CD8-positive, alpha-beta memory T cell (primary cell): ENCODE measurements at places on chromosomes 13 and 19. TPM values are rescaled to one million over a fixed set of nuclear protein-coding genes. Genes with fewer than 3 reads are reported as not detected.

NBEA gene
- total RNA-seq: 0.24 TPM

NLRP11 gene
- total RNA-seq: 0.11 TPM

C5AR2 gene
- 0.22 TPM for total RNA-seq

IZUMO1 gene
- total RNA-seq: not detected

LHB gene
- total RNA-seq: not detected

APC2 gene
- total RNA-seq: 0.11 TPM

PTH2 gene
- not detected for total RNA-seq

IFNL1 gene
- not detected for total RNA-seq

CAPN12 gene
- total RNA-seq: 5.3 TPM

MFSD12 gene
- total RNA-seq: 114 TPM

CLEC17A gene
- total RNA-seq: 1.5 TPM

BEST2 gene
- total RNA-seq: not detected

GPR32 gene
- total RNA-seq: not detected

CEACAM21 gene
- 29.2 TPM for total RNA-seq

C1QTNF9B gene
- not detected for total RNA-seq

TFPT gene
- 32.9 TPM for total RNA-seq

RAB8A gene
- 268 TPM for total RNA-seq

COL5A3 gene
- total RNA-seq: 0.91 TPM

CCNE1 gene
- 30.3 TPM for total RNA-seq

NXNL1 gene
- total RNA-seq: not detected

RAB3D gene
- total RNA-seq: 4.5 TPM

SLC10A2 gene
- not detected for total RNA-seq

WDR62 gene
- total RNA-seq: 15.7 TPM

ZNF846 gene
- total RNA-seq: 5.1 TPM

LACC1 gene
- total RNA-seq: 4.6 TPM

SIGLECL1 gene
- not detected for total RNA-seq

TEKTIP1 gene
- total RNA-seq: 1.2 TPM

SOX1 gene
- not detected for total RNA-seq

PROZ gene
- total RNA-seq: not detected
